Caudate nucleus (tissue), 63 donors: ENCODE measurements at places on chromosomes 11 and 22.

DNA sequence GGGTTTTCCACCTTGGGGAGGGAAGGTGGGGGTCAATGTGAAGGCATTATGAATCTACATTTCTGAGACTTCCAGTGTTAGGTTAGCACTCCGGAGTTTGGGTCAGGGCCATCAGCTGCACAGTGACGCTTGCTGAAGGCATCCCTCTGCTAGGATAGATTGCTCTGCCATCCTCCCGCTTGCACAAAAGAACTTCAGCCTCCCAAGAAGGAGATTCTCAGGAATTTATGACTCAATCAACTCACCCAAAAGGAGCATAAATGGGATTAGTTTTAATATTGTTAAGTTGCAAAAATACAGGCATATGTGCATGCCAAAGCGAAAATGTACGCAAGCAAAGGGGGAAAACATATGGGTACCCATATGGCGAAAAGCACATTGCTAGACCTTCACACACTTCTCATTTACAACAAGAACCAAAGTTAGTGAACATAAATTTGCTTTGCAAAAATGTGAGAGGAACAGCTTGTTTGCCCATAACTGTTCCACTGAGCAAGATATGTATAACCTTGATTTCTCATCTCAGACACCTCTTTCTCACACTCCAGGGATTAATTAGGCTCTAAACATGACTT lies 1013.0 kb downstream of the OPCML start:
- DNase-seq, result no peak

DNA sequence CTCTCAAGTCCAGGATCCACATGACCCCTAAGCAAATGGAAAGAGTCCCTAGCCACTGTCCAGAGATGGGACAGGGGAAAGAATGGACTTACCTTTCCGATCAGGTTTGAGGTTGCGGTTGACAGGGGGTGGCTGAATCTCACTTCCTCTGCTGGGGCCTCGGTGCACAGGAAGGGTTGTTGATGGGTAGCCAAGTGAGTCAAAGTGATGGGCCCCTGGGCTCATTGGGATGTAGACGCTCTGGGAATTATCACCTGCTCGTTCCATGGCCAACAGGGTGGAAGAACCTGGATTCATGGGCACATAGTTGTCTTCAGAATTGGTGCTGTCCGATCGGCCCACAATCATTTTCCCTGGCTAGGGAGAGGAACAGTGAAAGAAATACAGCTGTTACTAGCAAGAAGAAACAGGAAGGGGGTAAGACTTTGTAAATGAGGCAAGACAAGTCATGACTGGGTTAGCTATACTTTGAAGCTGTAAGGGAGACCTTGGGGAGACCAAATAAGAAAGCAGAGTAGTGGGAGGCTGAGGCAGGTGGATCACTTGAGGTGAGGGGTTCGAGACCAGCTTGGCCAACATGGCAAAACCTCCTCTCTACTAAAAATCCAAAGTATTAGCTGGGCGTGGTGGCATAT lies 34.7 kb downstream of the USP35 start:
- no peak for DNase-seq

- DNase-seq, result no peak
Measured at GRCh38 chr11:109150581-109150980, 271.4 kb upstream of the C11orf87 start.

DNA sequence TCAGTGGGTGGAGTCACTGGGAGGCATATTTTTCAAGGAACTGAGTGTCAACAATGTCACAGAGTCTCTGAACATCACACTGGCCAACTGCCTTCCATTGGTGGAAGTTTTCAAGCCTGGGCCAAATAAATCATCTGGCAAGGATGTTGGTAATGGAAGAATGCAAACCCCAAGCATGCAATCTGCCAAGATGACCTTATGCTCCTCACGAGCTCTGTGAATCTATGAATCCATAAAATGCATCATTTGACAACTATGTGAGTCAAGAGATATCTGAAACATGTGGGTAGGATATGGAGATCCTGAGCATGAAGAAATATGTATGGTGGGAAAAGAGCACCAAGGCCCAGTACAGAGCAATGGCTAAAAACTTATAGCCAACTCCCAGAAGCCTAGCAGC lies 122.2 kb downstream of the PLEKHA7 start:
- no peak for DNase-seq

- DNase-seq, result no peak
Measured at GRCh38 chr11:125890447-125891100, 3.1 kb downstream of the HYLS1 start.

GRCh38 chr11:9535189-9535781 lies 38.2 kb upstream of the WEE1 start:
- peak; percentile 8 for DNase-seq

DNA sequence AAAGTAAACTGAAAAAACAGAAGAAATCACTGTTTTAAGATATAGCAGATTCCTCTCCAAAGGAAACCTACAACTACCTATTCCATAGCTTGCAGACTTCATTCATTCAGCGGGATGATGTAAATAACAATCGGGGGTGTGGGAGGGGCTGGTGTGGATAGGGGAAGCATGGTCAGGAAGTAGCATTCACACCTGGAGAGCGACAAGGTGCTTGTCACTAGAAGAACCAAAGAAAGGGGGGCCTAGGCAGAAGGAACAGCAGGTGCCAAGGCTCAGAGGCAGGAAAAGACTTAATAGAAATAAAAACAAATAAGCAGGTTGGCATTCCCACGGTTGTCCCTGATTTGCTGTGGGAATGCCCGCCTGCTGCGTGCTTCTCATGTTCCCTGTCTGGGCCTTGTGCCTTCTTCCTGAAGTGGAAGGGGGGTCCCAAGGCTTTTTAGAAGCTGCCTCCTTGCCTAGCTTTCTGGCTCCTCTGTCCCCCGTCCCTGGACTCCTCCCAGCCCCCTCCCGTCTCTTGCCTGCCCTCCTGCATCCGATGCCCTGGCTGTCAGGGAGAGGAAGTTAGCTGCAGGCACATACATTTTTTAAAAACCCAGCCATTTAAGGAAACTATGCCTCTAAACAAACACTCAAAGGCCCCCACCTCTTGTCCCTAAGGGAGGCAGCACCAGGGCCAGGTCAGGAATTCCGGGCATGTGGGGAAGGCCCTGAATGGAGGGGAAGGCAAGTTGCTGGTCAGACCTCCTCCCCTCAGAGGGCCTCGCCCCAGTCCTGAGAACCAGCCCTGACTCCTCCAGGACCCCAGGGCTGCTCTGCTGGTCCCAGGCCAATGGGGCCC lies 54.7 kb upstream of the PRDM11 start:
- DNase-seq, result no peak

DNA sequence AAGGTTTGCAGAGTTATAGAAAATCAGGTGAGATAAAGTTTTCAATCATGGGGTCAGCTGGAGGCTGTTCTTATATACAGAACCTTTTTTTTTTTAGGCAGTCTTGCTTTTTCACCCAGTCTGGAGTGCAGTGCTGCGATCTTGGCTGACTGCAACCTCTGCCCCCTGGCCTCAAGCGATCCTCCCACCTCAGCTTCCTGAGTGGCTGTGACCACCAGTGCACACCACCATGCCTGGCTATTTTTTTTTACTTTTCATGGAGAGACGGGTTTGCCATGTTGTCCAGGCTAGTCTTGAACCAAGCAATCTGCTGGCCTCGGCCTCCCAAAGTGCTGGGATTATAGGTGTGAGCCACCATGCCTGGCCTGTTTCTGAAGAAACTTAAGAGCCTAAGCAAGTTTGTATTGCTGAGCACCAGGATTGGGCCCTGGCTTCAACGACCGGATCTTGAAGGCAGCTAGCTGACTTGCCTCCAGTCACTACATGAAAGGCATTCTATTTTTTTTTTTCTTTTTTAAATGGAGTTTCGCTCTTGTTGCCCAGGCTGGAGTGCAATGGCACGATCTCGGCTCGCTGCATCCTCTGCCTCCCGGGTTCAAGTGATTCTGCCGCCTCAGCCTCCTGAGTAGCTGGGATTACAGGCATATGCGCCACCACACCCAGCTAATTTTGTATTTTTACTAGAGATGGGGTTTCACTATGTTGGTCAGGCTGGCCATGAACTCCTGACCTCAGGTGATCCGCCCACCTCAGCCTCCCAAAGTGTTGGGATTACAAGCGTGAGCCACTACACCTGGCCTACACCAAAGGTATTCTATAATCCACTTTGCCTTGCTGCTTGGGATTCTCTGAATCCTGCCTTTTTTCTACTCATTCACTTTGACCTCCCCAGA lies 7.6 kb downstream of the XBP1 start:
- DNase-seq, result no peak

DNA sequence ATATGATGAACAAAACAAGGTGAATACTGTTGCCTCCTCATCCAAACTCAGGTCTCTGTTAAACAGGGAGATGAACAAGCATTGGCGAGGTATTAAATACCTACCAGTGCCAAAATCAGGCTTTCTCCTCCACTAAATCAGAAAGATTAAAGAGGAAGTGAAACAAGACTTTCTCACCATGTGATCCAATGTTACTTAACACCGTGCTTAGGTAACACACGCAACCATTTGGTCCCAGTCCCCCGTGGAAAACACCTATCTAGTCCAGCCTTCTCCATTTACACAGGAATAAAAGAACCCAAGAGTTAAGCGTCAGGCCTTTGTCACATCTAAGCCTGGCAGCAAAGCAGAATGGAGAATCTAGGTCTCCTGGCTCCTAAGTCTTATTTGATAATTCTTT lies 34.5 kb downstream of the TENM4 start:
- DNase-seq, result no peak

DNA sequence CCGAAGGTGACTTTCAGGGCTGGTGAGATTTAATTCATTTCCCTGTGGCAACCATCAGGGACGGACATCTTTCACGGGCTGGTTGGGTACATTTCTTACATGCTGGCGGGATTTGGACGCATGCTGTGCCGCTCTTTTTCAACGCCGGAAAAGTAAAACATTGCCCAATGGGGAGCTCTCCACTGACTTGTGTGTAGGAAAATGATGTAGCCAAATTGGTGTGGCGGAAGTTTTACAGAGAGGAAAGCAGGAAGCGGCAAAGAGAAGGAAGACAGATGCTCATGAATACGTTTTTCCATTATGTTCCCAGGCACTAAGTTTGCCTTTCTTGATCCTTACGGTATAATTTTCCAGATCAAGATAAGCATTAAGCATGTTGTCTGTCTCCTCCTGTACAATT lies 375.8 kb downstream of the NTM start:
- DNase-seq, result no peak

DNA sequence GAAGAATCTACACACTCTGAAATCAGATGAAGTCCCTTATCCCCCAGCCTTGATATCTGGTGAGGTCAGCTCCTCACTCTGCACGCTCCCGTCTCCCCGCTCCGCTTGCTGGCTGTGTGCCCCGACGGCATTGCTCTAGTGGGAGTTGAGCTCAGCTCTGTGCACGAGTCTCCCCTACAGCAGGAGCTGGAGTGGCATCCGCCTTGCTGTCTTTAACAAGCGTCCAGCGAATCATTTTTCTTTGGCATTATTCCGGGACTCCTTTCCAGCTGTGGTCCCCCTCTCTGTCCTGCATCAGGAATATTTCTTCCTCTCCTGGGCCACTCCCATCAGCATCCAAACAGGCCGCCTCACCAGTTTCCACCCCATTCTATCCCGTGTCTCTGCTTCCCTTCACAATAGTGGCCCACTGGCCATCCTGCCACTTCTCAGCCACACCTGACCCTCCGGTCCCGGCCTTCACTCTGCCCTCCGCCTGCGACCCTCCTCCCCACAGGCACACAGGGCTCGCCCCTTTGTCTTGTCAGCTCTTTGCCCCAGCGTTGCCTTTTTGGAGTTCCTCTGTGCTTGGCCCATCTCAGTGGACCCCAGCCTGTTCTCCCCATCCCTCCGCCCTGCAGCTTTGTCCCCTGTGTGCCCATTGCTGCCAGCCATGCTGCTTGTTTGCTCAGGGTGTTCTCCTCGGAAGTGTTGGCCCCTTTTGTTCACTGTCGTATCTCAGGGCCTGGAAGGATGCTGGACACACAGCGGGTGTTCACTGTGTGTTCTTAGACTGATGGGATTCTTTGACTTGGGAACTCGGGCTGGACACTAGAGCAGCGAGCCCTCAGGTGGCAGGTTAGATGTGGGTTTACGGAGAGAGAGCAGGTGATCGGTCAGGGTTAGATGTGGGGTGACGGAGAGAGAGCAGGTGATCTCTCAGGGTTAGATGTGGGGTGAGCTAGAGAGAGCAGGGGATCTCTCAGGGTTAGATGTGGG lies 441.8 kb downstream of the TBC1D22A start:
- no peak for DNase-seq

GRCh38 chr22:48695251-48695650 lies 1132.4 kb downstream of the BRD1 start:
- DNase-seq, result no peak

- no peak for DNase-seq
Measured at GRCh38 chr11:72326151-72326848, 82.3 kb upstream of the PHOX2A start.
